ENCODE measurements at places on chromosomes 3 and 15. TPM values are rescaled to one million over a fixed set of nuclear protein-coding genes. Genes with fewer than 3 reads are reported as not detected.

DNA sequence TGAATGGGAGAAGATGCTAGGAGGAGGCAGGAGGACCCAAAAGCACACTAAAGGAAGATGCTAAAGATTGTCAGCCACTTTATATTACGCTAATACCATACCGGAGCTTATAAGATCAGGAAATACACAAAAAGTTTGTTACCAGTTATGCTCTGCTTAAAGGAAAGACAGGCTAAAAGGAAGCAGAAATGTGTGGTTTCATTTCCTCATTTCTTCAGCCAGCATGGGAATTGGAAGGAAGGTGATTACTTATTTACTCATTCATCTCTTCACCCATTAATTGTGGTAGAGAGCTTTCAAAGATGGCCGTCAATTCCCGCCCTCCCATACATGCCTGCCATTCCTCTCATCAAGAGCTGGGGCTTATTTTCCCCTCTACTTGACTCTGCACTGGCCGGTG, 26.7 kb upstream of the TMEM158 start:
- no peaks in the 10 kb centered on the region for H3K36me3 ChIP-seq
- H3K4me3 ChIP-seq = no peak overlapping the region
- H3K27me3 ChIP-seq = no peaks in the 10 kb centered on the region
- DNase-seq = no peak

GRCh38 chr3:29955413-29955812, 651.0 kb upstream of the TGFBR2 start:
- H3K4me1 ChIP-seq = peaks cover 11% of the 10 kb centered on the region
- no peaks in the 10 kb centered on the region for H3K36me3 ChIP-seq
- H3K27ac ChIP-seq = no peak overlapping the region
- DNase-seq = no peak
- H3K27me3 ChIP-seq = no peaks in the 10 kb centered on the region
- no peak overlapping the region for H3K4me3 ChIP-seq

GRCh38 chr3:57078635-57079473, 18.4 kb downstream of the SPATA12 start:
- peaks cover 17% of the 10 kb centered on the region for H3K4me1 ChIP-seq
- no peaks in the 10 kb centered on the region for H3K36me3 ChIP-seq
- peak overlapping the region; percentile 71 for H3K27ac ChIP-seq
- no peaks in the 10 kb centered on the region for H3K27me3 ChIP-seq

DNA sequence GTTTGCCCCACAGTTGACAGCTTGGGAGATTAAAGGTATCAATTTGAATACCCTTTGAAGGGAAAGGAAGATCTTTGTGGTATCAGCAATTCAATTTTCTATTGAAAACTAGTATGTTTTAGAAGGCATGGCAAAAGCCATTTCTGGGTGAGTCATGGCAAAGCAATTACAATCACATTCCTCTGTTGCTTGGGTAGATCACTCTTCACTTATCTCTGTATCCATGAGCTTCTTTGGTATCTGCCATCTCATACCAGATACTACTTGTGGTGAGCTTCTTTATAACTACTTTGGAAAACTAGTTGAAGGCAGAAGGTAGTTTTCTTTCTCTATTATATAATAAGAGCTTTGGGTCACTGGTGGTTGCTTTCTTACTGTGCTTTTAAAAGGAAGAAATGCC, 28.3 kb upstream of the LSAMP start:
- no peak for DNase-seq
- H3K27ac ChIP-seq = no peak overlapping the region
- H3K36me3 ChIP-seq = no peaks in the 10 kb centered on the region

GRCh38 chr3:187293516-187294430, 2.2 kb upstream of the MASP1 start:
- H3K4me1 ChIP-seq = peaks cover 33% of the 10 kb centered on the region
- no peaks in the 10 kb centered on the region for H3K36me3 ChIP-seq
- DNase-seq = peak; percentile 77
- no peak overlapping the region for H3K27ac ChIP-seq

GRCh38 chr3:52185837-52186236, 12.1 kb upstream of the ALAS1 start:
- DNase-seq = no peak
- peaks cover 34% of the 10 kb centered on the region for H3K4me1 ChIP-seq
- no peaks in the 10 kb centered on the region for H3K27me3 ChIP-seq
- H3K36me3 ChIP-seq = no peaks in the 10 kb centered on the region
- no peak overlapping the region for H3K4me3 ChIP-seq

DNA sequence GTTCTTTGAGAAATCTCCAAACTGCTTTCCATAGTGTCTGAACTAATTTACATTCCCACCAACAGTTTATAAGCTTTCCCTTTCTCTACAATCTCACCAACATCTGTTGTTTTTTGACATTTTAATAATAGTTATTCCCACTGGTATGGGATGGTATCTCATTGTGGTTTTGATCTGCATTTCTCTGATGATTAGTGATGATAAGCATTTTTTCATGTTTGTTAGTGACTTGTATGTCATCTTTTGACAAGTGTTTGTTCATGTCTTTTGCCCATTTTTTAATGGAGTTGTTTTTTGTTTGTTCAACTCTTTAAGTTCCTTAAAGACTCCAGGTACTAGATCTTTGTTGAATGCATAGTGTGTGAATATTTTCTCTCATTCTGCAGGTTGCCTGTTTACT, 116.6 kb upstream of the TSC22D2 start:
- no peak for DNase-seq
- H3K27ac ChIP-seq = no peak overlapping the region
- no peaks in the 10 kb centered on the region for H3K36me3 ChIP-seq
- no peaks in the 10 kb centered on the region for H3K4me1 ChIP-seq
- H3K4me3 ChIP-seq = no peak overlapping the region

- no peaks in the 10 kb centered on the region for H3K27me3 ChIP-seq
- no peak overlapping the region for H3K27ac ChIP-seq
- H3K4me3 ChIP-seq = no peak overlapping the region
- no peak for DNase-seq
- no peaks in the 10 kb centered on the region for H3K36me3 ChIP-seq
These were observed 38.3 kb downstream of the PDE8A start for GRCh38 chr15:85019815-85020590.

- H3K4me3 ChIP-seq = no peak overlapping the region
- DNase-seq = no peak
- no peak overlapping the region for H3K27ac ChIP-seq
- no peaks in the 10 kb centered on the region for H3K36me3 ChIP-seq
These were observed 121.6 kb downstream of the ALDH1A2 start for GRCh38 chr15:57943754-57944420.

GRCh38 chr15:79170256-79170664, 79.7 kb upstream of the RASGRF1 start:
- peaks cover 6% of the 10 kb centered on the region for H3K4me1 ChIP-seq
- no peak for DNase-seq
- H3K4me3 ChIP-seq = no peak overlapping the region

GRCh38 chr15:100714034-100714748, 111.8 kb downstream of the ASB7 start:
- no peaks in the 10 kb centered on the region for H3K36me3 ChIP-seq
- peaks cover 21% of the 10 kb centered on the region for H3K4me1 ChIP-seq
- H3K27ac ChIP-seq = no peak overlapping the region

KCNMB2 gene
- total RNA-seq = 0.17 TPM

COL8A1 gene
- 52.7 TPM for total RNA-seq

SMCO1 gene
- total RNA-seq = not detected

Measured in esophagus muscularis mucosa (tissue), 4 donors.